ENCODE measurements at places on chromosomes 1 and 21.

- no peak for DNase-seq
These were observed 9.7 kb downstream of the SYT6 start for GRCh38 chr1:114144016-114144415.

- DNase-seq: no peak
These were observed 21.9 kb downstream of the KIAA1614 start for GRCh38 chr1:180934563-180934962.

DNA sequence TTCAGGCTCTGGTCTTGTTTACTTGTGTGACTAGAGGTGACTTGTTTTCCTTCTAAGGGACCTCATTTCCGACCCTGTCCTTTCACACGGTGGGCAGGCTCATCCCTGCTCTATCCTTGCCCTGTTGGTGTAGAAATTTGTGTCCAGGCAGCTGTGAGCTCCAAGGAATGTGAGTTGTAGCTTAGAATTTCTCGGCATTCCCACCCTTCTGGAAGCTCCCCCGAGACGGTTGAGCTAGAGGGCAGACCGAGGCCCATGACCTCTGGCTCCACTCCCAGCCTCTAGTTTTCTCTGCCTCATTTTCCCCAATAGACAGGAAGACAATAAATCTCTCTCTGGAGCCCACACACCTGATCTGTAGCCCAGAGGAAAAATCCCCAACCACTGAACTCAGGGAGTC is 100.9 kb downstream of the NAV1 start:
- DNase-seq: no peak

DNA sequence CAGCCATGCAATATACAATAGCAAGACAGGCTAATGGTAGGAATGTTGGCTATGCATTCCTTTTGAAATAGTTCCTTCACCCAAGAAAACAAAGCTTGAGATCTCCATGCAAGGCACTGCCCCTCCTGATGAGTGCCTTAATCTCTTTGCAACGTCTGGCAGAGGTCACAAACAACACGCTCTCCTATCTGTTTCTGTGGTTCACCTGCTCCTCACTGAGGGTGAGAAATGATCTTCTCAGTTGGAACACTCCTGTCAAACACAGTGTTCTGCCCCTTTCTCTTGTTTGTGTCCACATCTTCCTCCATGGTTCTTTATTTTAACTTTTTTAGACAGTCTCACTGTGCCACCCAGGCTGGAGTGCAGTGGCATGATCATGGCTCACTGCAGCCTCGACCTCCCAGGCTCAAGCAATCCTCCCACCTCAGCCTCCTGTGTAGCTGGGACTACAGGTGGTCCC is 21.2 kb upstream of the XPR1 start:
- DNase-seq: no peak

- no peak for DNase-seq
These were observed 4.4 kb downstream of the CRABP2 start for GRCh38 chr1:156700736-156701531.

GRCh38 chr1:68149110-68149798 is 83.1 kb downstream of the WLS start:
- no peak for DNase-seq

GRCh38 chr1:192086644-192087043 is 71.6 kb upstream of the RGS18 start:
- no peak for DNase-seq

GRCh38 chr1:119266858-119267257 is 101.7 kb upstream of the HAO2 start:
- DNase-seq: no peak

DNA sequence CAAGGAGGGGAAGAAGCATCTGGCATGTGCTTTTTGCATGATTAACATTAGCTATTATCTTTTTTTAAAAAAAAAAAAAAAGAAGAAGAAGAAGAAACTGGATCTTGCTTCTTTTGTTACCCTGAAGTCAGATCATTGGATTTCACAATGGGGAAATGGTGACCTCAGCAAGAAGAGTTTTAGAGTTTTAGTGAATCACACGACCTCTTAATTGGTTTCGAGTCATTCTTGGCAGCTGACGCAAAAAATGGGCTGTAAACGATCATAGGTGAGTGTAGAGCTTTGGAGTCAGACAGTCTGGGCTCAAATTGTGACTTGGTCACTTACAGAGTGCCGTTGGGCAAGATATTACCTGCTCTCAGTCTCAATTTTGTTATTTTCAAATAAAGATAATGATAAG is 33.3 kb upstream of the PGBD5 start:
- DNase-seq: no peak

DNA sequence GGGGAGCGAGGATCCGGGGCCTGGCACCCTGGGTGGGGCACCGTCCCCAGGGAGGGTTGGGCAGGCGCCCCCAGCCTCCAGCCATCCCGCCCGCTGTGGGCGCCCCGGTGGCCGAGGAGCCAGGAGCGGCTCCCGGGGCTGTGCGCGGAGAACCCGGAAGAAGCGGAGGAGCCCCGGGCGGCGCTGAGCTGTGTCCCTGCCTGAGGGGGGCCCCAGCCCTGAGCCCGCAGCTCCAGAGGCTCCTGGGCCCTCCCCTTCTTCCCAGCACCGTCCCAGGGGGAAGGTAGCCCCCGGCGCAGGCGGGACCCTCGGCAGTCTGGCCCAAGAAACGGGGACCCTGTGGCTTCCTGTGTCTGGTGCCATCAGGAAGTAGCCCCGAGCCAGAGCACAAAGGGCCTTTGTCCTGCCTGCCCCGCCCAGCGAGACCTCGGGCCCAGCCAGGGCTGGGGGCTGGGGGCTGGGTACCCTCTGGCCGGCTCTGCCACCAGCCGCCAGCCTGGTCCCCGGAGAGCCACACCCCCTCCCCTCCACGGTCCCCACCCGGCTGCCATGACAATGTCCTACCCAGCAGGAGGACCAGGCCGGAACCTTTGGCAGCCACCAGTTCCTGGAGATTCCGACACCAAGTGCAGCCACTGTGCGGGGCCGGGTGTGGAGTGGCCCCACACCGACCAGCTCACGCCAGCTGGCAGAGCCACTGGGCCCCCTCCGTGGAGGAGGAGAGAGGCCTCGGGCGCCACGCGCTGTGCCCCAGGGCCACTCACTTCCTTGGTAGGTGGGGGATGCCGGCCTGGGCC is 15.6 kb upstream of the TTLL10 start:
- peak; percentile 39 for DNase-seq

DNA sequence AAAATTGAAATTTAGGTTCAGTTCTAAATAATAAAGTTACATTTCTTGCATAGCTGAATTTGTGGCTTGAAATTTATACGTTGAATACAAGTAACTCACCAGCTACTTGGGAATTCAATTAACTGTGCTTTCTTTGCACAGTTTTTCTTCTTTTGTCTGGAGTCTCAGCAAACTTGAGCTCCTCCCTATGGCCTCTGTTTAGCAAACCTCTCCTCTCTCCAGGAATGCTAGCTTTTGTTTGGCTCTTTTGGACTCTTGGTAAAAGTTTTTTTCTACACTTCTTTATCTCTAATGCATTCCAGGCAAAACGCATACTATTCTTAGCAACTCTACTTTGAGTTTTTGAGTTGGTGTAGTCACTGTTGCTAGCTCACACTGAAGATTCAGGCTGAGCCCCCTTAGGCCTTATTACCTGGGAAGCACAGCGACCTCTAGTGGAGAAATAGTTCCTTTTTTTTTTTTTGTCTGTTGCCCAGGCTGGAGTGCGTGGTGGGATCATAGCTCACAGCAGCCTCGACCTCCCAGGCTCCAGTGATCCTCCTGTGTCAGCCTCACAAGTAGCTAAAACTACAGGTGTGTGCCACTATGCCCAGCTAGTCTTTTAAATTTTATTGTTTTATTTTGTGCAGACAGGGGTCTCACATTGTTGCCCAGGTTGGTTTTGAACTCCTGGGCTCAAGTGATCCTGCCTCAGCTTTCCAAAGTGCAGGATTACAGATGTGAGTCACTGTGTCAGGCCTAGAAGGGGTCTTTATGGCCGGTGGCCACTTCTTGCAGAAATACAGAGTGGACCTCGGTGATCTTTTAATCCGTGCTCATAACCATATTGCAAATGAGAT is 61.7 kb downstream of the CASQ2 start:
- no peak for DNase-seq

DNA sequence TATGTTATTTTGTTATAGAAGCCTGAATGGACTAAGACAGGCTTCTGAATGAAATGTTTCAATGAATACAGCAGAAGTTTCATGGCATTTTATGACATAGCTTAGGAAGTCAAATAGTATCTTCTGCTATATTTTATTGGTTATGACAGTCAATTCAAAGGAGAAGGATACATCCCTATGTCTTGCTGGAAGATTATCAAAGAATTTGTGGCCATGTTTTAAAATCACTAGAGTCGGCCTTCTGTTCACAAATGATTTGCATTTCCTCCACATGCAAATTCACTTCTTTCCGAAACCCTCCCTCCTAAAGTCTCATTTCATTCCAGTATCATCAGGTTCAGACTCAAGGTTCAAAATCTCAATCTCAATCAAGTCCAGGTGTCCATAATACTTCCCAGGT is 679.2 kb upstream of the ADAMTS5 start:
- no peak for DNase-seq

GRCh38 chr1:93662481-93663207 is 19.0 kb downstream of the BCAR3 start:
- DNase-seq: no peak

GRCh38 chr1:232218955-232219865 is 410.7 kb downstream of the SIPA1L2 start:
- no peak for DNase-seq

GRCh38 chr21:42858185-42858847 is 21.0 kb downstream of the WDR4 start:
- no peak for DNase-seq

DNA sequence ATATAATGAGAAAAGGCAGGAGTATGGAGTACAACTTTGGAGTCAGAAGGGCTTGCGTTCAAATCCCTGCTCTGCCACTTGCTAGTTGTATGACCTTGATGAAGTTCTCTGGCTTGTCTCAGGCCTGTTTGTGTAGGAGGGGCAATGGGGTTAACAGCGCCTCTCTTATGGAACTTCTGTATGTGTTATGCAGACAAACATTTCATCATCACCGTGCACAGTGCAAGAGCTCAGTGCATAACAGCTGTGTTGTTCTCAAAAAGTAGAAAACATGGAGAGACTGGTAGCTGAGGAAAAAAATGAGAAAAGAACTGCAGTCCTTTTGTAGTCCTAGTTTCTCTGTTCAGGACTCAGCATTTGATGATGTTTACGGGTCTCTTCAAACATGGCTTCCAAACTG is 10.4 kb upstream of the ZNF648 start:
- DNase-seq: no peak

DNA sequence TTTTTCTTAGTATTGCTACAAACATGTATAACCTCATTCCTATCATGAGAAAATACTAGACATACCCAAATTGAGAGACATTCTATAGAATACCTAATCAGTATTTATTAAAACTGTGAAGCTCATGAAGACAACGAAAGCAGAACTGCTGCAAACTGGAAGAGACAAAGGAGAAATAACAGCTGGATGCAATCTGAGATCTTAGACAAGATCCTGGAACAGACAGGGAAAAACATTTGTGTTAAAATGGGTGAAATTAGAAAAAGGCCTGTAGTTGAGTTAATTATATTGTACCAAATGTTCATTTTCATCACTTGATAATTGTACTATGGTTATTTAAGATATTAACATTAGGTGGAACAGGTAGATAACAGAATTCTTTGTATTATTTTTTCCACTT is 392.0 kb downstream of the PLPP3 start:
- DNase-seq: no peak

DNA sequence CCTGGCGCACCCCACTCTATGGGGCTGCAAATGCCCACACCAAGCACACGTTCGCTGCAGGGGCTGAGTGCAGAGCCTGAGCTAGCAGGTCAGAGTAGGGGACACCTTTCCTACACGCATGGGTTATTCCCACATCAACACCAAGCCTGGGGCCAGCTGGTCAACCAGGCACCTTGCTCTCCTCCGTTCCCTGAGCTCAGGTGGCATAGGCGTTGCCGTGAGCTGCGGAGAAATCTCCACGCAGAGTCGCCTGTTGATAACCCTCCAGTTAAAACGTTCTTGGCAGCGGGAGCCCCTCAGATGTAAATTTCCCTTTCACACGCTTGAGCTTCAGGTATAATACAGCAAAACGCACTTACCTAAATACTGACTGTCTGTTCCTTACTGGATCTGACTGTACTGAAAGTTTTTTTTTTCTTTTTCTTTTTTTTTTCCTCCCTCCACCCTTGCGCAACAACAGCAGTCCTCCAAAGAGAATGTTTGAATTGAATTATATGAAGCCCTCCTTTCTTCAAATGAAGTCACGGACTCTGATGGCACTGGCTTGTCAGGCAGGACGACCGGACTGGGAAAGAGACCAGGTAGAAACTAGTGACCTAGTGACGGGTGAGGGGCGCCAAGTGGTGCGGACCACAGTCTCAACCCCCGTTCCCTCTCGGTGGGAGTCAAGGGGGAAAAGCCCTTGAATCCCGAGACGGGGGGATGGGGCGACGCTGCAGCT is 2.1 kb downstream of the BRINP3 start:
- DNase-seq: no peak

GRCh38 chr1:54337034-54337433 is 69.2 kb downstream of the SSBP3 start:
- no peak for DNase-seq

DNA sequence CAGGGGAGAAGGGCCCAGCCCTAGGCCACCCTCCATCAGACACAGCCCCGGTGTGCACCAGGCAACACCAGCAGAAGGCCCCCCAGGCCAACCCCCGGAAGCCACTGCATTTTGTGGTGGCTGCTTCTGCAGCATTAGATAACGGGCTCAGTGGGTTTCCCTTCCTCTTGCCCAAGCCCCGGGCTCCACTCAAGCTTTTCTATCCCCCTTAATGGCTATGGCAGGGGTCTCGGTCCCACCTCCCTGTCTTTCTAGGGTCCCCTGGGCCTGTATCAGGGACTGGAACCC is 18.9 kb downstream of the C1orf174 start:
- no peak for DNase-seq

DNA sequence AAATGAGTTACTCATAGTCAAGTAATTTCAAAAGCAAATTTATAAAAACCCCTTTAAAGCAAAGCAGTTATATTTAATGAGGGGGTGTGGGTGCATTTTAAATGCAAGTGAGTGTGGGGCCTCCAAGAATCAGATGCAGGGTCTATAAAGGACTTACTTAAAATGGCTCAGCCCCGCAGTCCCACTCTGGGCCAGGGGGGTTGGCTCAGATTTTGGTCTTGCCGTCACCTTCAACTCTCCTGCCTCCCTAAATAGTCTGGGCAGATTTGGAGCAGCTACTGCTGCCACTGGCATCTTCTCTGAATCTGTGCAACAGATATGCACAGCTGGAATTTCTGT is 16.2 kb downstream of the AMPD2 start:
- DNase-seq: no peak

All from activated CD8-positive, alpha-beta memory T cell treated with anti-CD3 and anti-CD28 coated beads, Interleukin-2, amount 50 U/mL, for 4 hours (primary cell).